ENCODE measurements at places on chromosomes 11 and 22.

GRCh38 chr11:48090174-48090573, 109.8 kb downstream of the PTPRJ start:
- no peak for DNase-seq

DNA sequence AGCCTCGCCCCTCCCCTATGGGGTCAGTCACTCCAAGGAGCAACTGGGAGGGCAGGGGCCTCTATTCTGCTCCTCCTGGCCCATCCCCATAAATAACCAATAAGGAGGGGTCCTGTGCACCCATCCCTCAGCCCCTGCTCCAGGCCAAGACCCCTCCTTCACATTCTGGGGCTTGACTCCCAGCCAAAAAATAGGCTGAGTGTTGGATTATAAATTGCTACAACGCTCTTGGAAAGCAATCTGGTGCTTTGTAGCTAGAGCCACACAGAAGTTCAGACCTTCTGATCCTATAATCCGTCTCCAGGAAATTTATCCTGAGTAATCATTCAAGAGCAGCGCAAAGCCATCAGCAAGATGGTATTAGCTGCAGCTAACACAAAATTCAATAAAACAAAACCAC, 42.5 kb downstream of the ABCC8 start:
- no peak for DNase-seq

- DNase-seq: no peak
Observed at GRCh38 chr11:37371346-37371970, 773.4 kb upstream of the RAG2 start.

DNA sequence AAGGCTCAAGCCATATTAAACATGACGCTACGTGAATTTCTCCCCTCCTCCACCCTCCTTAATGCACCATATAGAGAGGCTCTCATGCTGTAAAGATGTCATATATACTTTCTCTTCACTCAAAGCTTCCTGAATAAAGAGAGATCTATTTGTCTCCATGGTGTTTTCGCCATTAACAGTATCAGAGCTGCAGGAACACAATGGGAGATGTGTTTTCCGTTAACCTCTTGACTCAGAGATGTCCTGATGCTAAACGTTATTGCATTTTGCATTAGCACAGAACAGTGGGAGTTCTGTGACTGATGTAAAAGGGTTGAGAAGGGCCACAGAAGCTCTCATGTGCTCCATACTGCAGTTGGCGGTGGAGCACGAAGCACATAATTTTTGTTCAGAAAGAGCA, 25.7 kb upstream of the BLID start:
- no peak for DNase-seq

- DNase-seq: no peak
Observed at GRCh38 chr11:120978701-120979100, 45.2 kb upstream of the TBCEL start.

- DNase-seq: no peak
Observed at GRCh38 chr11:99567334-99567956, 546.7 kb downstream of the CNTN5 start.

DNA sequence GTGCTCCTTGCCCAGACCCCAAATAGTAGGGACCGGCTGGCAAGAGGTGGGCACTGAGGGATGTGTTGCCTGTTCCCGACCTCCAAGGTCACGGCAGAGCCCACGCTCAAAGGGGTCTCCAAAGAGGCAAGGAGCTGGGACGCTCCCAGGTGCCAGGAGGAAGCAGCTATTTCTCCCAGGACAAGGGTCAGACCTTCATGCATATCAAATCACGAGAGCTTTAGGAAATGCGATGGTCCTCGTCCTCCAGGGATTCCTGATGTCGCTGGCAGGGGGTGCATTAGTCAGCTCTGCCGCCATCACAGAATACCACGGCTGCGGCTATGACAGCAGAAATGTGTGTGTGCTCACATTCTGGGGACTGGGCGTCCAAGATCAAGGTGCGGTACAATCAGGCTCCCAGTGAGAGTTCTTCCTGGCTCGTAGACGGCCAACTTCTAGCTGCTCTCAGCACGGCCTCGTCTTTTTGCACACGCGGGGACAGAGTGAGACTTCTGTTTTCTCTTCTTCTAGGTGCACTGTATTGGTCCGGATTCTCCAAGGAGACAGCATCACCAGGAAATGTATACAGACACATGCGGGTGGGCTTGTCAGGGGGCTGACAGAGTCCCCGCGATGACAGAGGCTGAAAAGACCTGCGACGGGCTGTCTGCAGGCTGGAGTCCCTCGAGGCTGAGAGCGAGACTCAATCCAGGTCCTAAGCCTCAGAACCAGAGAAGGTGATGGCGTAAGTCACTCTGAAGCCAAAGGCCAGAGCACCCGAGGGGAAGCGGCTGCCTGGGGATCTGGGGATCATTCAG, 81.6 kb downstream of the SHANK2 start:
- no peak for DNase-seq

DNA sequence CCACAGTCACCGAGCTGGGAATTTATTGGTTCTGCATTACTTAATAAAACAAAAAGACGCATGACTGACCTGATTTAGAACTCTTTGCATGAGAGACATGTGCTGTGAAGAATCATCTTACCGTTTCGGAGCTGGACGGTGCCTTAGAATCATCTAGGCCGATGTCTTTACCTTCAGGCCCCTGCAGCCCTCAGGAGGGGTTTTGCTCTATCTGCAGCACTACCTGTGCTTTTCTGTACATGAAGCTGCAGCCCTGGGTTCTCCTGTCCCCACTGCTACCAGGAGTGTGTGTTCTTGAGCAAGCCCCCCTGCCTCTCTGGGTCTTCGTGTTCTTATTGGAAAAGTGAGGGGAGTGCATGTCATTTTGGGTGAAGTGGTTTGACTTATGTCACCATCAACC, 94.0 kb upstream of the OR4B1 start:
- no peak for DNase-seq

DNA sequence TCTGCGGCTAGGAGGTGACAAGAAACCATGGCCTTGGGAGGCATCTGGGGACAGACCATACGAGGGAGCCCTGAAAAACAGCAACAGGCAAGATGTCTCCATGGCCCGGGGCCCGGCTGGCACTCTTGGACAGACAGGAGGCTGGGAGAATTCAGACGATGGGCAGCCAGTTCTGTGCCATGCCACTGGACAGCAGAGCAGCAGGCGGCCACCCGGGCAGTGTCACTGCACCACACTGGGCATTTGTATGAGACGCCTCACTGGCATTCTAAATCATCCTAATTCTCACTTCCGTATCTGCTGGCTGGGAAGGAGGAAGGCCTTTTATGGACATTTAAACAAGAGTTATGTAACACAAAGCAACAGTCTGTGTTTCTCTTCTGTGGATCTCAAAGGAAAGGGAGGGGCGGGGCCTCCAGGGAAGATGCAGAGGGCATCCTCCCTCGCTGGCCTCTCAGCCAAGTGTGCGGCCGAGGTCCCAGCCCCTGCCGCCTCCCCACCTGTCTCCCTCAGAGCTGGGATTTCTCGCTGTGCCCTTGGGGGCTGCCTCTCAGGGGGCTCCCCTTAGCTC, 350.3 kb downstream of the SHANK2 start:
- no peak for DNase-seq

DNA sequence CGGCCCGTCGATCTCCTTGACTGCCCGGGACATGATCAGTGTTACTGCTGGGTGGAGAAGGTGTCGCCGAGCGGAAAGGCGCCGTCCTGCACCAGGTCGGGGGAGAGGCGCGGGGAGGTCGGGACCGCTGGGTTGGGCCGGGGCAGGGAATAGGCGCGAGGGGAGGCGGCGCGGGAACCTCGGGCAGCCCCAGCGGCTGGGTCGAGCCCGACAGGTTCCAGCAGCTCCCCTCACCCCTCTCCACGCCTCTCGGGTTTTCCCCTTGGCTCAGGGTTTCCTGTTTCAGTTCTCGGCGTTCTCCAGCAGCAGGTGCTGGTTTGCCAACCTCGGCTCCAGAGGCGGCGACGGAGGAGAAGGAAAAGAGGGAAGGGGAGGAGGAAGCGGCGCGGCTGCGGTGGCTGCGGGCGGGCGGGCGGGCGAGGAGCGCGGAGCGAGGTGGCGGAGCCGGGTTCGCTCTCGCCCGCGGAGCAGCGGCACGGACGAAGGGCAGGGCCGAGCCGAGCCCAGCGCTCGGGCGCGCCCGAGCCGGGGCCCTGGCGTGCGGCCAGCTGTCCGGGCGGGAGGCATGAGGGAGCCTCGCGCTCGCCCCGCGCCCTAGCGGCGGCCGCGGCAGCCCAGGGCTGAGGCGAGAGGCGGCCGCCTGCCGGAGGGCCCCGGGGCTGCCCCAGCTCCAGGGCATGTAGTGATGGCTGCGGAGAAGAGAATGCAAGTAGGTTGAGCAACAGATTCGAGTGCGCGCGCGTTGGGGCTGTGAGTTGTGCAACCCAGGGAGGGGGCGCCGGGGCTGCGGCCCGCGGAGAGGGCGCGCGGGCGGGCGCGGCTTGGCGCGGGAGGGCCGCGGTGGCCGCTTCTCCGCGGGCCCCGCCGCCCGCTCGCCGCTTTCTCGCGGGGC, at the start of gene ZC3H12C:
Gene ZC3H12C (plus strand): TSS at position 878 of the 892 bp plus-strand sequence. CDS start 20 bp downstream, outside the sequence.
- DNase-seq: no peak

- no peak for DNase-seq
Observed at GRCh38 chr22:24207264-24208011, 26.2 kb downstream of the SUSD2 start.

- no peak for DNase-seq
Observed at GRCh38 chr11:73194593-73194992, 23.5 kb upstream of the P2RY2 start.

DNA sequence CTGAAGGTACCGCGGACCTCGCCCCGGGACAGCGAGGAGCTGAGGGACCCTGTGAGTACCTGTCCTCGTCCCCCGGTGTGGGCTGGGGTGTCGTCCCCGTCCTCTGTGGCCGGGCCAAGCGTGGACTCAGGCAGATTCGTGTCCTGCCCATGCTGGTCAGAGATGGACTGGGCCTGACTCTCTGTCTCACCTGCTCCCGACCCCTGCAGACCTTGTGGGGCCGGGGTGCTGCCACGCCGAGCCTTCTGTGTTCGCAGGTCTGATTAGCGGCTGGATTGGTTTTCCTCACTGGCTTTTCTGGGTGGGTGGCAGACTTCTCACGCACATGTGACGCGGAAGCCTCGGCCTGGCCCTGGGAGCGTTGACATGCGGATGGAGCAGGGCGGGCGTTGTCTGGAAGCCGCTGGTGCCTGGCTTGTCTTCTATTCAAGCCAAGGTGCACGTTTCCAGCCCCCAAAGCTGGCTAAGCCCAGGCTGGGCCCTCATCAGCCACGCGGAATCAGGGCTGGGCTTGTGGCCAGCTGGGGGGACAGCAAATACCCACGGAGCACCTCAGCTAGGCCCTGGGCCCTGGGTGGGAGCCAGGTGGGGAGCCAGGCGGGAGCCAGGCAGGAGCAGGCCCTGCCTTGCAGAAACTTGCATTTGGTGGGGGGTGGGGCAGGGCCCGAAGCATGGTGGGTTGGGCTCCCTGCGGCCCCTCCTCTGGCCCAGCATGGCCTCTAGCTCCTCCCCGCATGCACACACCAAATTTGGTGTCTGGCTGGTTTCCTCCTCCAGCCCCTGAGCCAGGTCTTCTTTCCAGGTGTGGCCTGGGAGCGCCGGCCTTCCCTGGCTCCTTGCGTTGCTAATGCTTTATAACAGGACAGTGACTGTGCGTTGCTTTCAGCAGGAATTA, 7.0 kb downstream of the GRAMD4 start:
- DNase-seq: no peak

Measured in T-cell (primary cell).